ENCODE measurements at places on chromosomes 11 and 22.

GRCh38 chr11:24163841-24164240, 333.0 kb upstream of the LUZP2 start:
- no peak for DNase-seq

DNA sequence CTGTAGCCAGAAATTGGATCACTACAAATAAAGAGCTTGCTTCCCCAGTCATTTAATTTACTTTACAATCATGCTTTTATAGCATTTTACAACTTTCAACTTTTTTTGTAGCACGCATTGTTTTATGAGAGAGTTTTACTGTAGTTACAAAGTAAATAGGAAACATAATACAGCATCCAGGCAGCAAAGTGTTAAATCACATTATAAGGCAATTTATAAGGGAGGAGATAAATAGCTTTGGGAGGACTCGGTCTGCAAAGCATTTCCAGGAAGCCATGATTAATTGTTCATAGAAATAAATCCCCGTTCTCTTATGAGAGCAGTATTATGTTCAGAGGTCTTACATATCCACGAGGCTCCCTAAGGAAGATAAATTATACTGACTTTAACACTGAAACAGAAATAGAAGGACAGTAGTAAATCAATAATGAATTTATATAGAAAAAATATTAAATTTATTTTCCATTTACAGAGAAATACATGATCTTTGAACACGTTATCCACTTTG, 792.6 kb upstream of the RAG2 start:
- no peak for DNase-seq

DNA sequence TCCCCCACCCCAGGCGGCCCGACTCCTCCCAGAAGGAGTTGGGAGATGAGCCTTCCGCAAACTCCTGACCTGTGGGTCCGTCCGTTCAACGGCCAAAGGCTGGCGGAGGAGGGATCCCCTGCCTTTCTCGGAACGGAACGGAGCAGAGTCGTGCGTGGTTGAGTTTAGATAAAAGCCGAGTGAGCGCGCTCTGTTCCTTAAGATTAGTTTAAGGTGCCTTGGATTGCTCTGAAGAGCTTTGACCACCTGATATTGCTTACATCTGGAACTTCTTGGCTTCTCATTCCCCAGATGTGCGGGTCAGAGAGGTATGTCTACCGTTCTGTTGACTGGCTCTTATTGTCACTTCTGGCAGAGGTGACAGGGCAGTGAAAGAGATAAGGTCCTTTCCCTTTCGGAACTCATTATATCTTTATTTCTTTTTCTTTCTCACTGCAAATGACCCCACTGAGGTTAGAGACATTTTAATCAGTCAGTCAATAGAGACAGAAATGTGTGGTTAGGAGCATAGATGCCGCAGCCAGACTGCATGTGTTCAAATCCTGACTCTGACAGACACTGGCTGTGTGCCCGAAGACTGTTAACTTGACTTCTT, at the start of gene TRIM6:
Gene TRIM6, plus strand, starts transcription at position 31 of the 595 bp plus-strand sequence. Its CDS starts 261 bp downstream, at position 292.
- no peak for DNase-seq

- no peak for DNase-seq
Observed at GRCh38 chr11:58334708-58335107, 24.2 kb downstream of the OR5B17 start.

DNA sequence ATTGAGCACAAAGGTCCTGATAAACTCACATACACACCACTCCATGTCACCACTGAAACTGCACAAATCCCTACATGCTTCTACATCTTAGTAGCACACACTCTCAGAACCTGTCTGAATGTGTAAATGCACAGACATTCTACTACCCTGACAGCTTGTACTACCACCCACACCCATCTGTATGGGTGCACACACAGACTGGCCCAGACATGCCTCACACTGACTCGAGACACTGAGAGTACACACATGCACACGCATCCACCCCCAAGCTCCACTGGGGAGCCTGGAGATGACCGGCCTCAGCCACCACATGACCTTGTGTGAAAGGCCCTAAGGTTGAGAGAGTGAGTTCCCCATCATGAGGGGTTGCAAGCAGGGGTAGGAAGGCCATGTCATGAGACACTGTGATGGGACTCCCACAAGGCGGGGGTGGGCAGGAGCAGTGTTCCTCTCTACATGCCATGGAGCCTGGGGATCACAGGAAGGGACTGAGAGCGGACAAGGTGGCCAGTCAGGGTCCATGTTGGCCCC, 28.1 kb downstream of the ARAP1 start:
- no peak for DNase-seq

DNA sequence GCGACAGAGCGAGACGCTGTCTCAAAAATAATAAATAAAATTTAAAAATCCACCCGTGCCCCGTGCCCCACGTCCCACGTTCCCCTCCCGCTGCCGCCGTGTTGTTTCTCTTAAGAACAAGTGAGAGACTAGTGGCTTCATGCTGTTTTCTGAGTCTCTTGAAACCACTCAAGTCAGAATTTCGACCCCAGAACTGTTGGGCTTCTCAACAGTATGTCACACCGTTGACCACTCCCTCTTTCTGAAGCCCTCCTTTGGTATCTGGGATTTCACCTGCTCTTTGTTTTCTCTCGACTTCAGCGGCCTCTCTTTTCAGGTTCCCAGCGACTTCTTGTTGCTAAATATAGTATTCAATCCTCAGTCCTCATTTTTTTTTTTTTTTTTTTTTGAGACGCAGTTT, 974 bp downstream of the PPIL2 start:
- no peak for DNase-seq

GRCh38 chr11:71129624-71130023, 122.8 kb downstream of the SHANK2 start:
- no peak for DNase-seq

DNA sequence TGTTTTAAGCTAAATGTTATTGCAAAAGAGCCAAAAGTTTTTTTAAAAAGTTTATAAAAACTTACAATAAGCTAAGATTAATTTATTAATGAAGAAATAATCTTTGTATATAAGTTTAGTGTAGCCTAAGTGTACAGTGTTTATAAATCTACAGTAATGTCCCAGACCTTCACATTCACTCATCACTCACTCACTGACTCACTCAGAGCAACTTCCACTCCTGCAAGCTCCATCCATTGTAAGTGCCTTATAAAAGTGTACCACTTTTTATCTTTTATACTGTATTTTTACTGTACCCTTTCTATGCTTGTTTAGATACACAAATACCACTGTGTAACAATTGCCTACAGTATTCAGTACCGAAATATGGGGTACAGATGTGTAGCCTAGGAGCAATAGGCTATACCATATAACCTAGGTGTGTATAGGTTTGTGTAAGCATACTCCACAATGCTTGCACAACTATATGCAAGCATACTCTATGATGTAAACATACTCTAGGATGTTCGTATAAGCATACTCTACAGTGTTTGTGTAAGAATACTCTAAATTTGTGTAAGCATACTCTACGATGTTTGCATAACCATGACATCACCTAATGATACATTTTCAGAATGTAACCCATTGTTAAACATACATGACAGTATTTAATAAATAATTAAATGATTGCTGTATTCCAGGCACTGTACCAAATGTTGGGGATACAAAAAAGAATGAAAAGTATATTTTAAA, 953.0 kb downstream of the KCNA4 start:
- no peak for DNase-seq

- no peak for DNase-seq
Observed at GRCh38 chr11:95650276-95650675, 139.3 kb downstream of the FAM76B start.

DNA sequence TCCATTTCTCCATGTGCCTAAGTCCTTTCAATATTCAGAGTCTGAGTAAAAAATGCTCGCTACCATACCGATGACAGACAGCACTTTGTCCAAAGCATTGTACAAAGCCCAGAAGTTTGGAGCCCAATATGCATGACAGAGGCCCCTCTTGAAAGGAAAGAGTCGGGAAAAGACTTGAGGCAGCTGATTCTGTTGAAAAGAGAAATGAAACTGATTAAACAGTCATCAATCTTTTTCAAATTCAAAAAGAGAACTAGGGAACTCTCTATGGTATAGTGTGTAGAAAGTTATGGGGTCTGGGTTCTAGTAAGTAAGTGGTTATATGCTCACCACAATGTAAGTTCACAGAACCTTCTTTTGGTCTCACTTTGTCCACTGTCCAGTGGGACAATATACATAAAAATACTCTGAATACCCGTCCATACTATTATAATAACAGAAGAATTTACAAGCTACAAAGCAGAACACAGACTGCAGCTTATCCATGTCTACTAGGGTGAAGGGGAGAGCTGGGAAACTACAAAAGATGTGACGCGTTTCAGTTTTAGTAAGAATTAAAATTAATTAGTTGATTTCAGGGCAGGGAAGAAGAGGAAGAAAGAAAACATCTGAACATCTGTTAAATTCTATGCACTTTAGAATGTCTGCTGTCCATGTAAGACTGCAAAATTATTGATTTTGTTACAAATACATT, 26.7 kb downstream of the ALG8 start:
- no peak for DNase-seq

GRCh38 chr11:61553373-61554171, 27.3 kb downstream of the SYT7 start:
- no peak for DNase-seq

DNA sequence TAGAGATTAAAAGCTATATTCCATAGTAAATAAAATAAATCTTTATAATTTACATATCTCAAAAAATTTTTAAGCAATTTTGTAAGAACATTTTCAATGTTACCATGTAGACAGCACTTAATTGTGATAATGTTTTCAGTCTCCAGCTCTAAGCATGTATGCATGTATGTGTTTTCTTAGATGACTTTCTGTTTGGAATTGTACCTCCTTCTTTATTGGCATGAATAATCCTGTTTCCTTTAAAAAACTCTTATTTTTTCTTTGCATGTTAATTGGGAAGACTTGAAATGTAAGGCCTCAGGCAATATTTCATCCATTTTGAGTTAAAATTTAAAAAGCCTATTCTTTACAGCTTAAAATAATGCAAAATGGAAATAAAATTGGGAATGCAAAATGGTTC, 2.0 kb upstream of the OR2AG1 start:
- no peak for DNase-seq

- no peak for DNase-seq
Observed at GRCh38 chr11:101390539-101390938, 193.3 kb downstream of the TRPC6 start.

- DNase-seq = peak; percentile 20
Observed at GRCh38 chr11:99020352-99021225, at the start of gene CNTN5. Gene CNTN5, plus strand, starts transcription at chr11:99020949.

GRCh38 chr11:130049328-130049771, 20.3 kb upstream of the APLP2 start:
- DNase-seq = no peak

GRCh38 chr11:134258577-134258976, 5.2 kb downstream of the ACAD8 start:
- DNase-seq = no peak

DNA sequence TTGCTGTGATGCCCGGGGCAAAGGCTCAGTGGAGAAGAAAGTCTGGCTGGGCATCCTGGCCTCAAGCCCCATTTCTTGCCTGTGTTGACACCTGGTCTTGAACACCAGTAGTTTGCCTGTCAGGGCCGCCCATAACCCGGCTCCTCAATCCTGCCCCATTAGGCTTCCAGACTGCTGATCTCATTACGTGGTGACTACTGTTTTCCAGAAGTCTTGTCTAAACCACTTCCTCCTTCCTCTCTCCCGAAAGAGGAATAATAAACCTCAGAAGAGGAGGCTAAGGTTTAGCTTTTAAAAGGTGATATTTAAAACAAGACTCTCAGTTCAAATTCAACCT, 97.7 kb downstream of the CD44 start:
- DNase-seq = peak; percentile 18

- no peak for DNase-seq
Observed at GRCh38 chr22:19744350-19745006, 16.1 kb upstream of the TBX1 start.

GRCh38 chr22:49724893-49725489, 102.7 kb downstream of the BRD1 start:
- peak; percentile 47 for DNase-seq

DNA sequence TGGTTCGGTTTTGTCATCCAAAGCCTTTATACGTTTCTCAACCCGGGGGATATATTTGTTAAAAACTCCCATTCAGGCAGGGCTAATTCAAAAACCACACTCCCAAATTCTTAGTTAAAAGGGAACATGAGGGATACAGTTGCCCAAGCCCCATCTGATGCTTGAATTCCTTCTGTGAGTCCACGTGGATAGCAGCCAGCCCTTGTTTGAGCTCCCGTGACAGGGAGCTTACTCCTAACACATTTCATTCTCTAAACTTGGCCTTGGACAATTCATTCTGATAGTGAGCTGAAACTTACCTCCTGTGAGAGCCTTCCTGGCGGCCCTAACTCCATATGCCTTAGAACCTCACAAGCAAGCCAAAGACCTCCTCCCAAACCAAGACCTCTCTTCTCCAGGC, 357.5 kb downstream of the TENM4 start:
- no peak for DNase-seq

- DNase-seq = no peak
Observed at GRCh38 chr11:133900176-133901105, 55.1 kb upstream of the SPATA19 start.

- DNase-seq = peak; percentile 71
Observed at GRCh38 chr11:76318744-76319384, 62.1 kb downstream of the THAP12 start.

- DNase-seq = no peak
Observed at GRCh38 chr11:78099666-78100065, 20.0 kb upstream of the NDUFC2 start.

DNA sequence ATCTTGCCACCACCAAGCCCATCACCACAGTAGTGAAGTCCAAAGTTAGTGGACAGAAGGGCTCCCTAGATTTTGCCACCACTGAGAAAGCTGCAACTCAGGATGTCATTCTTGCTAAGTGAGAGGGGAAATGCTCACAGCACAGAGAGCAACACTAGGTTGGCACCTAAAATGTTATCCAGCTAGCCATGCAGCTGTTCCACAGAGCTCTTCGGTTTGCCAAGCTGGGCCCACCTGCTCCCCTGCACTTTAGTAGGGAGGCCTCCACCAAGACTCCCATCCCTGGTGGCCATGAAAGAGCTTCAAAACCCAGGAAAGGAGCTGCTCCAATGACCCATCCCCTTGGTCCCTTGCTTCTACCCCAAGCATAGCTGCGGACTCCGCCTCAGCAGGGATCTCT, 63.8 kb downstream of the TRIM29 start:
- DNase-seq = no peak
